Type B pancreatic cell (in vitro differentiated cells): ENCODE measurements at places on chromosomes 5 and 9.

GRCh38 chr5:55421074-55421529, 113.3 kb downstream of the MTREX start:
- DNase-seq: no peak

- DNase-seq: no peak
These were observed 37.1 kb downstream of the AGXT2 start for GRCh38 chr5:35010676-35011075.

DNA sequence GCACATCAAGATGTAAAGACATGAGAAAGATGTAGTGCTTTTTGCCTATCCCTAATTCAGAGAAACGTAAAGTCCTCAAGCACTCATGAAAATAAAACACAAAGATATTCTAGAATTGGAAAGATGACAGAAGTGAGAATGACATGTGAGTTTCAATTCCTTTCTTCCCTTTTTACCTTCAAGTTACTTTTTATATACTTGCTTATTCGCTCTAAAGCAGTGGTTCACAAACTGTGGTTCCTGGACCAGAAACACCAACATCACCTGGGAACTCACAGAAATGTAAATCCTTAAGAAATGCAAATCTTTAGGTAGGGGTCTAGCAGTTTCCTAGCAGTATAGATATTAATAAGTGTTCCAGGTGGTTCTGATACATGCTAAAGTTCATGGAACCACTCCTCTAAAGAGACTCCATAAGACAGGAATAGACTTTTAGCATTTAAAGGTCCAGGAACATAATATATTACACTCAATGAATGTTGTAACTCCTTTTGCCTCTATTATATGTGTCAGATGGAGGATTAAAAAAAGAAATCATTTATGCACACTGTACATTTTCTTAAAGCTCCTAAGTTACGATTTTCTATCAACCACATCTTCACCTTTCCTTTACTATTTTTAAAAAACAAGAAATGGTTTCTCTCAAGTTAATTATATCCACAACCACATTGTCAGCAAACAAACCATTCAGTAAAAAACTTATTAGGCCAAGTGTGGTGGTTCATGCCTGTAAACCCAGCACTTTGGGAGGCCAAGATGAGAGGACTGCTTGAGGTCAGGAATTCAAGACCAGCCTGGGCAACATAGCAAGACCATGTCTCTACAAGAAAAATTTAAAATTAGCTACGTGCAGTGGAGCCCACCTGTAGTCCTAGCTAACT, 39.9 kb downstream of the ERP44 start:
- no peak for DNase-seq

- DNase-seq: no peak
These were observed 49.4 kb downstream of the ATP10B start for GRCh38 chr5:160802592-160802991.

DNA sequence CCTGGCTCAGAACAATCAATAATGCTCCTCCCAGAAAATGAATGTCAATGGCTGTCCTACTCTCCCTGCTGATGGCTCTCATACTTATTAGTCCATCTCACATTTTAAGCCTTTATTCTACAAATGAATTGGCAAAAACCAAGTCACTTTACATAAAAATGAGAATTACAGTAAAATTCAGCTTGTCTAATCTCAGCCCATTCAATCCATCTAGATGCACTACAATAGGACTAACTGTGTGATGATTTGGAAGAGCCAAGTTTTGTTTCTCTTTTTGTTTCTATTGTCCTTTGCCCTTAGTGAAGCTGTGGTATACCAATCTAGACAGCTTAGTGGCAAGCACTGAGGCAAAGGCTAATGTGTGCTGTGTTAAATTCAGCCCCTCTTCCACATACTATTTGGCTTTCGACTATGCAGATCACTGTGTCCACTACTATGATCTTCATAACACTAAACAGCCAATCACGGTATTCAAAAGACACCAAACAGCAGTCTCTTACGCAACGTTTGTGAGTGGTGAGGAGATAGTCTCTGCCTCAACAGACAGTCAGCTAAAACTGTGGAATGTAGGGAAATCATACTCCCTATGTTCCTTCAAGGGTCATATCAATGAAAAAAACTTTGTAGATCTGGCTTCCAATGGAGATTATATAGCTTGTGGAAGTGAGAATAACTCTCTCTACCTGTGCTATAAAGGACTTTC, 140.8 kb upstream of the ZNF462 start:
- DNase-seq: no peak
